ENCODE measurements at places on chromosomes 2 and 18.
A peak's percentile ranks its signal among the peaks of the same experiment; 100 is the strongest.

- DNase-seq, result no peak
These were observed 24.8 kb downstream of the CYTIP start for GRCh38 chr2:157419031-157419575.

DNA sequence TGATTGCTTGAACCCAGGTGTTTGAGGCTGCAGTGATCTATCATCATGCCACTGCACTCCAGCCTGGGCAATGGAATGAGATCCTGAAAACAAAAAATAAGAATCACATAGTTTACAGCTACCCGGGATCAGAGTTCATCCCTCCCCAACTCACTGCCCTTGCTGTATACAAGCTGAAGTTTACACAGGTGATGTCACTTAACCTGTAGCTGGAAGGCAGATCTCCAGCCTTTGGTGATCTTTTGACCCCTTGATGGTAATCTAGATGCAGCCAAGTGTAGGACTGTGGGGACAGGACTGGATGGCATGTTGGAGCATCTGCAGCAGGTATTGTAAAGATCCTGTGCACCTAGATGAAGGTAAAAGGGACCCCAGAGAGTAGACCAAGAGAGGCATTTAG is 66.7 kb upstream of the SLC14A2 start:
- no peak for DNase-seq

- DNase-seq, result peak; percentile 15
These were observed 32.9 kb upstream of the RNF149 start for GRCh38 chr2:101341421-101341820.

- no peak for DNase-seq
These were observed 38.9 kb upstream of the SCG2 start for GRCh38 chr2:223641082-223641481.

GRCh38 chr18:79210002-79210910 is 141.1 kb downstream of the ATP9B start:
- DNase-seq, result no peak

- no peak for DNase-seq
These were observed 8.1 kb upstream of the RAB17 start for GRCh38 chr2:237598468-237599208.

GRCh38 chr18:35201256-35201931 is 39.4 kb upstream of the ZNF397 start:
- no peak for DNase-seq

DNA sequence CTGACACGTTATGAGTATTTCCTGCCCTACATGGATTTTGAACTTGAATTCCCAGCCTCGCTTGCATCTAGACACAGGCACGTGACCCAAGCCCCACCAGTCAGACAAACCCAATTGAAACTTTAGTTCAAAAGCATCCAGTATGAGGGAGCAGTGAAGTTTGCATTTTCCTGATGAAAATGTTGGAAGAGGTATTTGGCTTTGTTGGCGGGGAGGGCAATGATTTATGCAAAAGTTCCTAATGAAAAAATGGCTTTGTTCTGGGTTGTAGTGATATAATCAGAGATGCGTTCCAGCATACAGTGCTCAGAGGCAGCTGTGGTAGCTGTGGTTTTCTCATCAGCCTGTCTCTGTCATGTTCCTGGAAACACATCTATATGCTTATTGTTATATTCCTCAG is 36.8 kb upstream of the CPS1 start:
- DNase-seq, result no peak

DNA sequence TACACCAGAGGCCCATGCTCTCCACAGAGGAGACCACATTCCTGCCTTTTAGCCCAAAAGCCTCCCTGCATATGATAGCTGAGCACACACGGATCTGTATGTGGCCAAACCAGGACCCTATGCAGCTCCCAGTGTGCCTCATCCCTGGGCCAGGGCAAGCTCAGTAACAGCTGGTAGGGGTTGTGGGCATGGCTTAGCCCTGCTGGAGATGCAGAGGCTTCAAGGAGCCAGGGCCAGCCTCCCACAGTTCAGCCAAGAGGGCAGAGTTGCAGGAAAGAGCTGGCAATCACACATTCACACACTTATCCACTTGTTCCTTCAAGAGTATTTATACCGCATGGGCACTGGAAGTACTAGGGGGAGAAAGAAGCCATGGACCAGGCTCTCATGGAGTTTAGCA is 1.6 kb upstream of the LIMS2 start:
- DNase-seq, result no peak

GRCh38 chr18:34583895-34584294 is 126.2 kb upstream of the DTNA start:
- no peak for DNase-seq

GRCh38 chr2:70356941-70357683 is 55.2 kb upstream of the FAM136A start:
- no peak for DNase-seq

GRCh38 chr18:6363216-6363615 is 51.5 kb downstream of the L3MBTL4 start:
- DNase-seq, result no peak

GRCh38 chr18:48866028-48866733 is 84.6 kb downstream of the SMAD7 start:
- no peak for DNase-seq
